T47D (cell line): ENCODE measurements at places on chromosomes 11 and 22.

GRCh38 chr11:37747121-37747520 lies 1149.1 kb upstream of the RAG2 start:
- DNase-seq: no peak

GRCh38 chr11:125356797-125357196 lies 139.3 kb downstream of the FEZ1 start:
- DNase-seq: no peak

- no peak for DNase-seq
These were observed 35.4 kb upstream of the CCDC34 start for GRCh38 chr11:27398400-27398770.

GRCh38 chr11:128862406-128862805 lies 4.7 kb downstream of the KCNJ1 start:
- DNase-seq: no peak

DNA sequence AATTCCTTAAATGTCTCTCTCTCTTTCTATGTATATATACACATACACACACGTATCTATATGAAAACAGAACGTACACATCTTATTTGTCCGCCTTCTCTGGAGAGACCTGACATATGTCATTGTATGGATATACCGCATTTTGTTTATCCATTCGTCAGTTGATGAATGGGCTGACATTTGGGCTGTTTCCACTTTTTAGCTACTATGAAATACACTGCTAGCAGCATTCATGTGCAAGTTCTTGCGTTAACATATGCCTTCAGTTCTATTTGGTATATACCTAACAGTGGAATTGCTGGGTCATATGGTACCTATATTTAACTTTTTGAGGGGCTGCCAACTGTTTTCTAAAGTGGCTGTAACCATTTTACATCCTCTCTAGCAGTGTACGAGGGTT lies 18.0 kb upstream of the DNAJB13 start:
- DNase-seq: no peak

GRCh38 chr22:27270818-27271510 lies 530.6 kb downstream of the MN1 start:
- DNase-seq: no peak

GRCh38 chr11:45901626-45902025 lies 5.4 kb downstream of the FREY1 start:
- no peak for DNase-seq

DNA sequence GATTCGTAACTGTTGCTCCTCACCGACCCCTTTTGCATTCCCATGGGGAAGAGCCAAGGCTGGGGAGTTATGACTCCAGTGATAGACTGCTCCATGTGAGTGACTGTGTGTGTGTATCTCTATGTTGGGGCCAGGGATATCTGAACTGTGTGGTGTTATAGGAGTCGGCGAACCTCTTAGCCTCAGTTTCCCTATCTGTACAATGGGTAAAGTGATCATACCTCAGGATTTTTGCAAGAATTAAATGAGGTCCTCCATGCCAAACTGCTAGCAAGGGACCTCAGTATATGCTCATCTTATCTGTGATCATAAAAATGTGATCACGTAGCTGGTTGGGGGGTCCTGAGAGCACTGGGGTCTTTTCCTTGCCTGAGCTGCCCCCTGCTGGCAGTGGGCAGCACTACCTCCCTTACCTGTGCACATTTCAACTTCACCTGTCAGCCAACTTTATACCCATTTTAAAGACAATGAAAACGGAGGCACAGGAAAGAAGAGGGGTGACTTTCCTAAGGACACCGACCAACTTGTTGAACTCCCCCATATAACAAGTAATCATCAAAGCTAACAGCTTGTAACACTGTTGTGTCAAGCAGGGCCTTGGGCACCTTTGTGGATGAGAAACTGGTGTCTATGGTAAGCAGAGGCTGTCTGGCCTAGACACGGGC lies 1.4 kb upstream of the DPP3 start:
- DNase-seq: peak; percentile 44

GRCh38 chr11:92552942-92553341 lies 328.3 kb downstream of the FAT3 start:
- no peak for DNase-seq

GRCh38 chr11:119100994-119101758 lies 477 bp downstream of the DPAGT1 start:
- DNase-seq: no peak

DNA sequence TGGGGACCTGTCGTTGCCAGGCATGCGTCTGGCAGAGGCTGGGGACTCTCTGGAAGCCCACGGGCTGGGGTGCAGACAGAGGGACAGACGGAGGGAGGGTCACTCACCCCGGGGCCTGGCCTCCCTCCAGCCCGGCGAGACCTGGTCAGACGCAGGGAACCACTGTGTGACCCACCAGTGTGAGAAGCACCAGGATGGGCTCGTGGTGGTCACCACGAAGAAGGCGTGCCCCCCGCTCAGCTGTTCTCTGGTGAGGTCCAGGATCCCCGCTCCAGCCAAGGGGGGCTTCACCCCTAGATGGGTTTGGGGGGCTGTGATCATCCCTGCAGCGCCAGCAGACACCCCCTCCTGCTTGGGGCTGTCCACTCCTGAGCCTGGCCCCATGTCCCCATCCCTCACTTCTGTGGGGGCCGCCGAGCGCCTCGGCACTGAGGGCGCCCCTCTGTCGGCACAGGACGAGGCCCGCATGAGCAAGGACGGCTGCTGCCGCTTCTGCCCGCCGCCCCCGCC lies 23.6 kb upstream of the MUC5B start:
- no peak for DNase-seq

GRCh38 chr11:65355776-65356393 lies 1.3 kb downstream of the TIGD3 start:
- no peak for DNase-seq

DNA sequence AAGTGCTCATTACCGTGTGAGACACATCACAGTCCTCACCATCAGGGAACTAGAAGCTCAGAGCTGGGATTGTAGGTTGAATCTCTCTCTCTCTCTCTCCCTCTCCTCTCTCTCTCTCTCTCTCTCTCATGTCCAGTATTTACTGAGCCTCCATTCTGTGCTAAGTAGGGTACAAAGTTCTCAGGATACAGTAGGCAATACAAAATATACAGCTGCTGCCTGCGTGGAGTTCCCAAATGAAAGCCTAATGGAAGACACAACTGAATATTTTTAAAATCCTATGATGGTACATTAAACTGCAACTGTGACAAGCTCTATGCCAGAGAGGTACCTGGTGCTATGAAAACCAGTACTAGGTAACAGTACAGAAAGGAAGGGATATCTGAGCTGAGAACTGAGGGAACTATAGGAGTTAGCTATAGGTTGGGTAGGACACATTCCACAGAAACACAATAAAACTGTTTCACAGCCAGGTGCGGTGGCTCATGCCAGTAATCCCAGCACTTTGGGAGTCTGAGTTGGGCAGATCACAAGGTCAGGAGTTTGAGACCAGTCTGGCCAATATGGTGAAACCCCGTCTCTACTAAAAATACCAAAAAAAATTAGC lies 9.6 kb upstream of the PRG2 start:
- no peak for DNase-seq

GRCh38 chr11:35619116-35619854 lies 1.0 kb downstream of the FJX1 start:
- peak; percentile 79 for DNase-seq

GRCh38 chr11:2745511-2745910 lies 45.7 kb upstream of the KCNQ1OT1 start:
- no peak for DNase-seq

GRCh38 chr11:84870486-84870885 lies 756.7 kb downstream of the DLG2 start:
- DNase-seq: no peak

GRCh38 chr11:122697636-122698167 lies 42.2 kb downstream of the UBASH3B start:
- DNase-seq: peak; percentile 58

DNA sequence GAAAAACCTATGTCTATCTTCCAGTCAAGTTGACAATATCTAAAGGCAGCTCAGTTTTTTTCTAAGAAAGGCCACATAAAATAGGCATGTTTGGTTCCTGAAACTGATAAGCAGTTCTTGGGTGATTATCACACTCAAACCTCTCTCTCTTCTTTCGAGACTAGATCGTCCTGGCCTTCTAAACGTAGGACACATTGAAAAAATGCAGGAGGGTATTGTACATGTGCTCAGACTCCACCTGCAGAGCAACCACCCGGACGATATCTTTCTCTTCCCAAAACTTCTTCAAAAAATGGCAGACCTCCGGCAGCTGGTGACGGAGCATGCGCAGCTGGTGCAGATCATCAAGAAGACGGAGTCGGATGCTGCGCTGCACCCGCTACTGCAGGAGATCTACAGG lies 15.1 kb downstream of the CDPF1 start:
- no peak for DNase-seq

GRCh38 chr11:117634756-117635603 lies 162.0 kb downstream of the DSCAML1 start:
- no peak for DNase-seq

DNA sequence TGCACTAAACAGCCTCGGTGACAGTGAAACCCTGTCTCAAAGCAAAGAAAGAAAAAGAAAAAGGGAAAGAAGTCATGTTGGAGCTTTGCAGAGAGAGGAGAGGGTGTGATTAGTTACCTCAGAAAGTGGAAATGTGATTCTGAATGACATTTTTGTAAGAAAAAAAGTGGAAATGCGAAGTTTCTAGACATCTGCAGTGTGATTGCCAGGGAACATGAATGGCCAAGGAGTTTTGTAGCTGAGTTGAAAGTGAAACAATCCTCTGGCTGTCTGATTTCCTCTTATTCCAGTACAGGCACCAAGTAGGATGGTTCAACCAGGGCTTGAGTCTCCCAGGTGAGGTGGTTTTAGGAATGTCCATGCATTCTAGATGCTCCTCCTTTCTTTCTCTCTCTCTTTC lies 17.8 kb upstream of the SYVN1 start:
- no peak for DNase-seq

DNA sequence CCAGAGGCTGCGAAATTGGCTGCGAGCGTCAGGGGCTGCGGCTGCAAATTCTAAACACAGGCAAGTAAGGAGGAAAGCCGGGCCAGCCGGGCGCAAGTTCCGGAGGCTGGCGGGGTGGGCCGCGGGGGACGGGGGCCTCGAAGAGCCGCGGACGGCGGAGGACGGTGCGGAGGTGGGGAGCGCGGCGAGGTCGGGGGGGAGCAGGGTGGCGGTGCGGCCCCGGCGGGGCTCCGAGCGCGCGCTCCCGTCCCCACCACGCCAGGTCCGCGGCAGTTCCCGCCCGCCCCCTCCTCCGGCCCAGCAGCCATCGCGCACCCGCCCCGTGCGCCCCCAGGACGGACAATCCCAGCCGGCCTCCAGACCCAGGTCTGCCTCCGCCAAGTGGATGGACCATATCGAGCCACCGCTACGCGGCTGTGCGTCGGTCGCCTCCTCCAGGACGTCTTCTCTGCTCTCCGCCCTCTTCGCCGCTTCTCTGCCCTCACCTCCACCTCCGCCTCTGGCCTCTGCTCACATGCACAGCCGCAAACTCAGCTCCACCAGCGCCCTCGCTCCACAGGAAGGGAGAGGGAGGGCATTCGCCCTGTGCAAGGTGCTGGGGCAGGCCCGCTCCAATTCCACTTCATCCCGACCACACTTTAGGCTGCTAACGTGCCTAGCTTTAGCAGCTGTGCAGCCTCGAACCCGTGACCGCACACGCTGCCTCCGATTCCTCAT lies 7.2 kb downstream of the ELFN2 start:
- no peak for DNase-seq

DNA sequence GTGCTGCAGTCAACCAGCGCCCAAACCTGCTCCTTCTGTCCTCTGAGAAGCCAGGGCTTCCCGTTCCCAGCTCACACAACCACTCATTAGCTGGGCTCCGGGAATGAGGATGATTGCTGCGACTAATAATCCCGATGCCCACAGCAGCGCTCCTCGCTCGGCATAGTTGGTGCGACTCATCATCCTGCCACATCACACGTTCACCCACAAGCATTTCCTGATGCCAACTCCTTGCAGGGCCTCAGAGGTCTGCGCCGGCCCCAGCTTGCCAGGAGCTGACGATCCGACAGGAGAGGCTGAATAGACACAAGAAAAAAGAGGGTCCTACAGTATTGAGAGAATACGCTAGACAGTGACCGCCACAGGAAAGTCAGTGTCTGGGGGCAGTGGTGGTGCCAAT lies 10.6 kb upstream of the CSNK1E start:
- DNase-seq: no peak

DNA sequence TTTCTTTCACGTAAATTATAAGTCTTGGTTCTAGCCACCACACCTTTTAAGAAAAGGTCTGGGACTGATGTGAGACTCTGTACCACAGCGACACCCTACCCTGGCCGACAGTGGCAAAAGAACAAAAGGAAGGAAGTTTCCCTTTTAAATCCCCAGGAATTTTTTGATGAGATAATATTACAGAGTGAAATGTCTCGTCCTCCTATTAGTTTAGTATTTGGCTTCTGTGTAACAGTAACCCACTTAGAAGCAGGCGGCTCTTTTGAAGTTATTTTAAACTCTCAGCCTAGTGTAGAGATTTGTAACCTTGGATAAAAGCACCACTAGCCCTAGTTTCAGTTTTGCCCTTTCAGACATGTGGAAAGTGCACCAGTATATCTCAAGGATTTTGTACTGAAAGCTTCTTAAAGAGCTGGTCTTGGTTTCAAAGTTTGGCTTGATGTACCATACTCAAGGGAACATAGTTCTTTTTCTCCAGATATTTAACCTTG lies 84.1 kb downstream of the C22orf31 start:
- no peak for DNase-seq

DNA sequence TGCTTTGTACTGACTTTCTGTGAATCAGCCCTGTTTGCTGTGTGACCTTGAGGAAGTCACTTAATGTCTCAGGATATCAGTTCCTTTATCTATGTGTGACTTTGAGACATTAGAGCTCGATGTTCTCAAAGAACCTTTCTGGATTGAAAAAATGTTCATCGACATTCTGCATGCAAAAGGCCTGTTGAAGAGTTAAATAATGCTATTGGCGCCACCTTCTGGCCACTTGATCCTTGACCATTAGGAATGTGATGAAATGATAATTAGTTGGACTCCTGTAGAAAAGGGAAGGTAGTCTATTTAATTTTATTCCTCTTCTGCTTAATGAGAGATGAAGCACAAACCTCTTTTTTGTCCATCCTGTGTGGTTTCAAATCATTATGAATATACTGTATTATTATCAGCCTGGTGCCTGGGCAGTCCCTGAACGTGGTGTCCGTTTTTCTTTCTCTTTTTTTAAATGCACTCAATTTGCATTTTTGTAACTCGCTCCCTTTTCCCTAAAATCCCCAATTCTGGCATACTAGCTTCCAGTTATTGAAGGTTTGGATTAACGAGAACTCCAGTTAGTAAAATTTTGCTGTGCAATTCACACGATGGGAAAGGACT lies 20.7 kb downstream of the ELF5 start:
- DNase-seq: peak; percentile 66

GRCh38 chr11:121138259-121138658 lies 37.2 kb downstream of the TECTA start:
- DNase-seq: no peak

DNA sequence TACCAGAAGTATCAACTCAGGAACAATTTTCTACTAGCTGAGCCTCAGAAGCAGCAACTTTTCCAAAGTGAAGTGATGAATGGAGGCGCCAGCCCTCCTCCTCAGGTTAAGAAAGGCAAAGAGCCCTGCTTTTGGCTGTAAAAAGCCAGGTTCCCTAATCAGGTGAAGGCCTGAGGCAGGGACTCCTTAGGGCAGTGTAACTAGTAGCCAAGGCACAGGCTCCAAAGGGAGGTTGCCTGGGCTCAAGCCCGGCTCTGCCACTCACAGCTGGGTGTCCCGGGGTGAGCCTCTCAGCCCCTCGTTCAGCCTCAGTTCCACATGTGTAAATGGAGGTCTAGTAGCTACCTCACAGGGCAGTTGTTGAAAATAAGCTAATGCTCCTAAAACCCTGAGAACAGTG lies 19.5 kb downstream of the TSKU start:
- DNase-seq: no peak
